ENCODE measurements at places on chromosomes 2 and 18.

DNA sequence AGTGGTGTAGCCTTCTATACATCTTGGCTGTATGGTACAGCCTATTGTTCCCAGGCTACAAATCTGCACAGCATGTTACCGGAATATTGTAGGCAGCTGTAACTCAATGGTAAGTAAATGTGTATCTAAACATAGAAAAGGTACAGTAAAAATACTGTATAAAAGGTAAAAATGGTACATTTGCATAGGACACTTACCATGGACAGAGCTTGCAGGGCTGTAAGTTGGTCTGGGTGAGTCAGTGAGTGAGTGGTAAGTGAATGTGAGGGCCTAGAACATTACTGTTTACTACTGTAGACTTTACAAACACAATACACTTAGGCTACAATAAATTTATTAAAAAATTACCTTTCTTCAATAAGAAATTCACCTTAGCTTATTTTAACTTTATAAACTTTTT is 3.7 kb upstream of the MRPS9 start:
- no peak for DNase-seq

DNA sequence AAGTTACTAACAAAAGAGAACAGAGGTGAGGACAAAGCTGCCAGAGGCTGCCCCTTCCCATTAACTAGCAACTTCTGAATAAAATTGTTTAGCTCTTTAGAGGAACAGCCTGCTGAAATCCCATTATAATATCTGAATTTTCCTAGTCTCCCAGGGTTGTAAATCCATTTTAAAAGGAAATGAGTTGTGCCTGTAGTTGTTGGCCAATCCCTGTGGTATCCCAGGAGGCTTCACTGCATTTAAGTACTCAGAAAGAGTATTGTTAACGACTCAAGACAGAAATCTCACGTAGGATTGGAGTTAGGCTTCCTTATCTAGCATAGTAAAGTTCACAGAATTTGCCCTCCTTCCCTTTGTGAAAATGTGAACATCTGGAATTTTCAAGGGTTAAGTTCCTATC is 8.9 kb downstream of the LAPTM4A start:
- no peak for DNase-seq

DNA sequence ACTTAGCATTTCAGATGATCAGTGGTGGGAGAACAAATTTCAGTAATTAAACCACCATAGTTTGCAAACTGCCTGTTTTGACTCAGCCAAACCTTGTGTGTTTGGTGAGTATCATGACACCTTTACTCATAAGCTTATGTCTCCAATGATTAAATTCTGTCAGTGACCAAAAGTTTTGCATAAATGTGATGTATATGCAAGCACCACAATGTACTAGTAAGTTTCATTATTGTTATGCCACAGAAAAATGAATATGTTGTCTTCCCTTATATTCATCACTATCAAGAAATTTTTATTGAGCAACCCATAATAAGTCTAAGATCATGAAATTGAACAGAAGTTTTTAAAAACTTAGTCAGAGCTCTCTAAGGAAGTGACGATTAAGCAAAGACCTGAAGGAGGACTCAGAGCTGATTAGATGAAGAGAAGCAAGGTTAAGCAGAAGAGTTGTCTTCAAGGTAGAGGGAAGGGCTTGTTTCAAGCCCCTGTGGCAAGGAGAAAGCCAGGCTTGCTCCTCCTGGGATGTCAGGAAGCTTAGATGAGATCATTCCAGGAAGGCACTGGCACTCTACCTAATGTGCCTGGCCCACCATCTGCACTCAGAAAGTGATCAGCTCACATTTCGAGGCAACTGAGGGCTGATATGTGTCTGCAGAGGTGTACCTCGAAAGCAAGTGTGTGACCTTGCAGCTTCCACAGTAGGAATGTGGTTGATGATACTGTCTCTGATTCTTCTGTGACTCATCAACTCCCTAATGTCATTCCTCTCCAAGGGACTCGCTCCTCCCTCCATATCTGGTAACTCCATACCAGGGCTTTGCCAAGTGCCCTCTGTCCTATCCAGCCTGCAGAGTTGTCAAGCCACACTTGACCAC is 54.7 kb downstream of the KCTD18 start:
- DNase-seq, result peak; percentile 26

DNA sequence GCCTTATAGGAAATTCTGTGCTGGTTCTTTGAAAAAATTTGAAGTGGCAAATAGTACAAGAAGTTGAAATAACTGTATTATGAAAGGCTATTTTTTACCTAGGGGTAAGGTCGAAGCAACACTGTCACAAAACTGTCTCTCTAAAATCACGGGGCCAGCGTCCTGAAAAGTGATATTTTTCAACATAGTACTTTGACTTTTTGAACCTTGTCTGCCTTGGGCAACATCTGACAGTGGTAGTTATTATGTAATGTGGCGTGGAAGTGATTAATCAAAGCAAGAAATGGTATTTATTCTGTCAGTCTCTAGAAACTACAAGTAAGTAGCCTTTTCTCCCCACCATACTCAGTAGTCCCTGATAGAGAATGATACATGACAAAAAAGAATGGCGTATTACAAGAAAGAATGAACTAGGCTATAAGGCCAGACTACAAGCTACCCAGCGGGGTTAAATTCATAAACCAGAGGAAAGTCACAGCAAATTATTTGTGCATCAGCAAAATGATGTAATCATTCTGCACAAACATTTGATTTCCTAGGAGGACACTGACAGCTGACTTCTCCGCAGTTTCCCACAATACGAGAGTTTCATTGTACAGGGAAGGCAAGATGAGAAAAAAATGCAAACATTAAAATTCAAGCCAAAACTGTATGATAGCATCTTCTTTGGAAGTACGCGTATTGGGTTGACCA is 9.8 kb downstream of the GEN1 start:
- DNase-seq, result no peak

DNA sequence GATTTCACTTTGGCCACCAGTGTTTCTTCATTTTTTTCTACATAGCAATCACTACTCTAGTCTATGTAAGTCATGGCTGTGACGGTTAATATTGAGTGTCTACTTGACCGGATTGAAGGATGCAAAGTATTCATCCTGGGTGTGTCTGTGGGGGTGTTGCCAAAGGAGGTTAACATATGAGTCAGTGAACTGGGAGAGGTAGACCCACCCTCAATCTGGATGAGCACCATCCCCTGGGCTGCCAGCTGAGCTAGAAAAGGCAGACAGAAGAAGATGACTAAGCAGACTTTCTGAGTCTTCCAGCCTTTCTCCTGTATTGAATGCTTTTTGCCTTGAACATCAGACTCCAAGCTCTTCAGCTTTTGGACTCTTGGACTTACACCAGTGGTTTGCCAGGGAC is 265.0 kb upstream of the SLC8A1 start:
- DNase-seq, result no peak

GRCh38 chr2:176138923-176139660 is 9.6 kb downstream of the HOXD8 start:
- no peak for DNase-seq

DNA sequence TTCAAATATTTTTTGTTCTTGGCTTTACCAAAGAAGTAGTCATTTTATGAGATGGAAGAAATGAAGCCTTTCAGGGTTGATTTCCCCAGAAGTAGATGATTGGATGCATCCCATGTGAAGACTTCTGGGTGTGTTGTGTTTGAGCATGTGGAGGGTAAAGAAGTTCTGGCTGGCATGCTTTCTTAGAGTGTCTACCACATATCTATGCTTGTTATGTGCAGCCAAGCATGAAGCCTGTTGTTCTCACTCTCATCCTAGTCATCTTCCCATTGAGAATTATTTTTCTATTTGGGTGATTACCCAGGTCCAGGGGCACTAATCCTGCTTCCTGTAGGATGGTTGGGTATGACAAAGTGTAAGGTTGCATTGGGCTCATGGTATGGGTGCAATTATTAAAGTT is 472.9 kb downstream of the PTPRM start:
- no peak for DNase-seq

- peak; percentile 24 for DNase-seq
These were observed 405 bp downstream of the PPP3R1 start for GRCh38 chr2:68251855-68252399.

- no peak for DNase-seq
These were observed 190.8 kb downstream of the RNF152 start for GRCh38 chr18:61702007-61702406.

GRCh38 chr18:5546660-5547059 is 2.9 kb upstream of the EPB41L3 start:
- DNase-seq, result no peak

All from stimulated activated CD4-positive, alpha-beta T cell treated with anti-CD3 and anti-CD28 coated beads, Interleukin-1b, Interleukin-23, amount 100 ng/mL, for 48 hours (primary cell).